ENCODE measurements at places on chromosomes 1 and 21. TPM values are rescaled to one million over a fixed set of nuclear protein-coding genes. Genes with fewer than 3 reads are reported as not detected.

DNA sequence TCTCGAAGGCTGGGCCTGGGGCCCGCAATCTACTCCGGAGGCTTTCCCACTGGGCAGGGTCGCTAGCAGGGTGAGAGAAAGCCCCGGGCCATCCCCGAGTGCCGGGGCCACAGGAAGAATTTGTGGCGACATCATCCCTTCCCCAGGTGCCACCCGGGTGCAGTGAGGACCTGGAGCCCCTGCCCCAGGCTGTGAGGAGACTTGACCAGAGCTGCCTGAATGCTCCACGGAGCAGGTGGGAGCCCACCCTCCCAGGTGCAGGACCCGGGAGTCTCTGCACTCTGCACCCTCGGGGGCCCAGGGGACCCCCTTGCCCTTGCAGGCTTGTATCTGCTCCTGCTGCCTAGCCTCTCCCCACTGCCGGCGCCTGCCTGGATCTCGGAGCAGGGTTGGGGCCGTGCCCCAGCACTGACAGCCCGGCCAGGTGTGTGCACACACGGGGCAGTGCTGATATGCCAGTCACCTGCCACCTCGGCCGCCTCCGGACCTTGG is 67.5 kb upstream of the RGS7 start:
- no peak for DNase-seq

DNA sequence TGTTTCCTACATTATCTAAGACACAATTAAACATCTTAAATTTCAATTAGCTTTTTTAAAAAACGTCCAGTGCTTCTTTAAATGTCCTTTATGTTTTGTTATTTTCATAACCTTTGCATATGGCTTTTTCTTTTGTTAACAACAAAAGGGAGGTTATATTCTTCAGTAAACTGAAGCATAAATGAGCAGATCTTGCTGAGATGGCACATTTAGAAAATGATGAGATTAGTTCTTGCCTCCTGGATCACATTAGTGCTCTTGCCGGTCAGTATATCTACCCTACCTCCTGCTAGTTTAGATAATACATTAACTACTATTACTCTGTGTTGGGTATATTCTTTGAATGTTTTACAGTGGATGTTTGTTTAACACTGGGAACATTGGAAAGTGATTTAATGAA is 126.1 kb downstream of the DISP1 start:
- DNase-seq = no peak

DNA sequence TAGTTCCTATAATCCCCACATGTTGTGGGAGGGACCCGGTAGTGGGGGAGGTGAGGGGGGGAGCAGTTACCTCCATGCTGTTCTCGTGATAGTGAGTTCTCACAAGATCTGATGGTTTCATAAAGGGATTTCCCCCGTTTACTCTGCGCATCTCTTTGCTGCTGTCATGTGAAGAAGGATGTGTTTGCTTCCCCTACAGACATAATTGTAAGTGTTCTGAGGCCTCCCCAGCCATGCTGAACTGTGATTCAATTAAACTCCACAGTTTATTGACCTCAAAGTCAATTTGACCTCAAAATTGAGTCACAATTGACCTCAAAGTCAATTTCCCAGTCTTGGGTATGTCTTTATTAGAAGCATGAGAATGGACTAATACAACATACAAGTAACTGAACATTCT is 19.7 kb downstream of the DPH5 start:
- DNase-seq = no peak

SLC1A7 gene
- polyA plus RNA-seq = 0.19 TPM

RCSD1 gene
- 14.1 TPM for polyA plus RNA-seq

CAMSAP2 gene
- polyA plus RNA-seq = 7.0 TPM

MAB21L3 gene
- 0.04 TPM for polyA plus RNA-seq

Measured in heart left ventricle (tissue), 16 donors.